ENCODE measurements at places on chromosomes 12 and 14. TPM values are rescaled to one million over a fixed set of nuclear protein-coding genes. Genes with fewer than 3 reads are reported as not detected.

Gene GPR84
- total RNA-seq = 1.7 TPM

Gene CSRNP2
- 29.6 TPM for total RNA-seq

Gene NEMP1
- total RNA-seq = 10.3 TPM

Gene GALNT16
- total RNA-seq = 13.1 TPM

Gene MIP
- total RNA-seq = not detected

DNA sequence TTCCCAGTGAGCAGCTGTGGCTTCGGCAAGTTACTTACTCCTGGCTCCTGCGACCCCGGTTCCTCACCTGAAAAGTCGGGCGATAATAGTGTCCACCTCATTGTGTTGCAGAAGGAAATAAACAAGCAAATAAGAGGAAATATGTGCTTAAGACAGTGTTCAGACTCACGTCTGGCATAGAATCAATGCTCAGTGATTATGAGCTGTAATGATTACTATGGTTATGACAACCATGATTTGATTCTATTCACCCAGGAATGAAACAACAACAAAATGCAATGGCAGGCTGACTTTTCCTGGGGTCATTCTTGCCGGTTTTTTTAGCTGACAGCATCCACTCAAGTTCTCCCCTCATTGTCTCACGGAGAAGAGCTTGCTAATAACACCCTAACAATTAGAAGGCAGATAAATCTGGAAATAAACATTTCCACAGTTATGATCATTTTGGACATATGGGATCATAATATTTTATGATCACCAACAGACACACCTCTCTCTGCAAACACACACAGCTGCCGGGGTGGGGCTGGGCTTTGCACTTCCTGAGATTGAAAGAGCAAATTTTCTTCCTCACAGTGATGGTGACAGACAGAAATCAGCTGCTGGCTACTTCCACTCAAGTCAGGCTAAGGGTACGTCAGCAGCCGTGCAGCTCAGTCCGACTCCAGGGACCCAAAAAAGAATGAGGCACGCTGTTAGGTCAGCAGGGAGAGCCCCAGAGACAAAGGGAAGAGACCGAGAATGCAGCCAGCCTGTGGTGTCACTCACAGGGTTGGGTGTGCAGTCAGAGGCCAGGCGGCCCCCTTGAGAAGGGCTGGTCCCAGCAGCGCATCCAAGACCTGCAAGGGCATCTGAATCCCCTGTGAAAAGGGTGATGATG lies 158.0 kb downstream of the RIMBP2 start:
- H3K27ac ChIP-seq = no peak overlapping the region
- H3K27me3 ChIP-seq = no peaks in the 10 kb centered on the region
- H3K4me3 ChIP-seq = no peak overlapping the region

GRCh38 chr12:120394483-120395367 lies 25.8 kb upstream of the MSI1 start:
- DNase-seq = peak; percentile 76
- H3K27ac ChIP-seq = no peak overlapping the region
- no peak overlapping the region for H3K4me3 ChIP-seq
- H3K4me1 ChIP-seq = no peaks in the 10 kb centered on the region
- H3K36me3 ChIP-seq = no peaks in the 10 kb centered on the region

DNA sequence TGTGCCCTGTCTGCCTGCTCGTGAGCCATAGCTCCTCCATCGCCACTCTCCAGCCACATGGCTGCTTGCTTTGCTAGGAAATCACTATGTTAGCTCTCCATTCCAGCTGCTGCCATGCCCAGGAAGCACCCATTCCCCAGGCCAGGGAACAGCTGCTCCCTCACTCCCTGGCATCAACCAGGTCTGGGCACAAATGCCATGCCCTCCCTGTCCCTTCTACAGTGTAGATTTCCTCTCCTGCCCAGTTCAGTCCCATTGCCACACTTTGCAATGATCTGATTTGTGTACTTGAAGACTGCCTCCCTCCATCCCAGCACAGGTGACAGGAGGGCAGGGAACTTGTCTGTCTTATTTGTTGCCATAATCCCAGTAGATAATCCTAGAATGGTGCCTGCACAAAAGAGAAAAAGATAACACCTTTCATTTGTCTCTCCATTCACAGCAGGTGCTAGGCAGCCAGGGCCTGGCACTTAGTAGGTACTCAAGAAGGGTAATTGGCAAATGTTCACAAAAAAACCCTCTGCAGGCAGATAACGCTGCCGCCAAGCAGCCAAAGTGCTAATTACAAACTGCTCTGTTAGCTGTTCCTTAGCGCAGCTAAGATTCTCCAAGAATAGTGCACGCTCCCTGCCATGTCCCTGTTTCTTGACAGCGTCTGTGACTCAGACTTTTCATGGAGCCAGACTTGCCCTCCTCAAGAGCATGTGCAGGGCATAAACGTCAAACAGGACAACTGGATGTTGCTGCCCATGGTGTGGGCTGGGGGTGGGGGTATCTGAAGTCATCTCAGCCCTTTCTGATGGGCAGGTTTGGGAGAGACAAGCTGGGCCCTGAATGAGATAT lies 69.1 kb downstream of the ARL6IP4 start:
- DNase-seq = no peak
- H3K4me1 ChIP-seq = no peaks in the 10 kb centered on the region
- H3K36me3 ChIP-seq = no peaks in the 10 kb centered on the region
- peak overlapping the region; percentile 13 for H3K27ac ChIP-seq
- H3K4me3 ChIP-seq = no peak overlapping the region
- no peaks in the 10 kb centered on the region for H3K27me3 ChIP-seq

GRCh38 chr12:119864591-119864990 lies 12.5 kb downstream of the CIT start:
- no peak overlapping the region for H3K27ac ChIP-seq
- no peak overlapping the region for H3K4me3 ChIP-seq
- DNase-seq = no peak
- H3K27me3 ChIP-seq = no peaks in the 10 kb centered on the region
- H3K4me1 ChIP-seq = no peaks in the 10 kb centered on the region
- H3K36me3 ChIP-seq = no peaks in the 10 kb centered on the region

DNA sequence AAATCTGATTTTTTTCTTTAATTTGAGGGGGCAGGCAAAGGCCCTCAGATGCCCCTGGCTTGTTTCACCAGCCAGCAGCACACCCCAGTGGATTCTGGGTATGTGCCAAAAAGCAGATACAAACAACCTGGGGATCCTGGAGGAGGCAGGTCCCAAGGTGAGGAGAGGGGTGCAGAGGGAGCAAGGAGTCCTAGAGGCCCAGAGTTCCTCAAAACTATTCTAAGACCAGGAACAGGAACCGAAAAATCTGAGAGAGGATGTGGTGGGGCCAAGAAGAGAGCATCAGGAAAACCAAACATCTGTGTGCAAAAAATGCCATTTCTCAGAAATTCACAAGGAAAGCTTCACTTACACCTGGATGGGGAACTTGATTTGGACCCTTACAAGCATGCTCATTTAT lies 8.2 kb downstream of the KCNA5 start:
- H3K36me3 ChIP-seq = no peaks in the 10 kb centered on the region
- H3K27ac ChIP-seq = no peak overlapping the region
- H3K4me1 ChIP-seq = no peaks in the 10 kb centered on the region
- H3K27me3 ChIP-seq = no peaks in the 10 kb centered on the region
- no peak overlapping the region for H3K4me3 ChIP-seq

DNA sequence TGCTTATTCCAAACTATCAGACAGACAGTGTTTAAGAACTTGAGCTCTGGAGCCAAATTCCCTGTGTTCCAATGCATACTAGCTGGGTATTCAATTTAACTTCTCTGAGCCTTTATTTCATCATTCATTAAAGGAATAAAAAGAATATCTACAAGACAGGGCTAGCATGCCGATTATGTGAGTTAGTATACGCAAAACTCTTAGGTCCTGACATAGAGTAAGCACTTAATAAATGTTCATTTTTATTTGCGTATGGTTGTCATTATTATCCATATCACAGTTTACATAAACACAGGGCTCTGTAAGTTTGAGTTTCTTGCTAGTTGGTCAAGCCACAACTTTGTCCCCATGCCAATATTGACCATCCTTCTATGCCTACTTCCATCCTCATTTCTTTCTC lies 161.5 kb downstream of the NUAK1 start:
- H3K36me3 ChIP-seq = no peaks in the 10 kb centered on the region
- no peaks in the 10 kb centered on the region for H3K4me1 ChIP-seq
- H3K27me3 ChIP-seq = no peaks in the 10 kb centered on the region
- H3K27ac ChIP-seq = no peak overlapping the region
- H3K4me3 ChIP-seq = no peak overlapping the region
- no peak for DNase-seq

DNA sequence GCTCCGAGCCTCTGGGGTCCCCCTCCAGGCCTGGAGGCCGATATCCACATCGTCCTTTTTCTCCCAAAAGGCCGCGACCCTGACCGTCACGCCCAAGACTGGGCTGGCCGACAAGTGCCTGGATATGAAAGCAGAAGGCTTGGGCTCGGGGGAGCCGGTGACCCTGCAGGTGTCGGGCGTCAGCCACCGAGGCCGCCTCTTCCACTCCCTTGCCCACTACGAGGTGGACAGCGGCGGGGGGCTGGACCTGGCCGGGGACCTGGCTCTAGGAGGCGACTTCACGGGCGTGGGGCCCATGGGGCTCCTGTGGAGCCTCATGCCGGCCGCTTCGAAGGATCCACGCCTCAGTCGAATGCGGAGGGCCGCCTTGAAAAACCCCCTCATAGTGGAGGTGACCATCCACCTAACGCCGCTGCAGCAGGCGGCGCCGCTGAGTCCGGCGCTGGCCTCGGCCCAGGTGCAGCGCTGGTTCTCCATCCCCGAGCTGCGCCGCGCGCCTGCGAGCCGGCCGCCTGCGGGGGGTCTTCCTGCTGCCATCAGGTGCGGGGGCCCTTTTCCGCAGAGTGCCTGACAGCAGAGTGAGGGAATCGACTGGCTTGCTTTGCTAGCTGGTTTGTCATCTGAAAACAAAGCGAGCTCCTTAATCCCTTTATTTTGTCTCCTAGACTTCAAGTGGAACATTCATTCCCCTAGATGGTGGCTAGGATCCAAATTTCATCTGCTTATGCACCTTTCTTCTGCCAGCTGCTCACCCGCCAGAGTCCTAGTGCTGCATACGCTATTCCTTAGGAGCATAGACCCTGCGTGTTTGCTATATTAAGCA lies 10.6 kb upstream of the DNAL1 start:
- H3K27ac ChIP-seq = peak overlapping the region; percentile 34
- H3K36me3 ChIP-seq = no peaks in the 10 kb centered on the region
- peak; percentile 44 for DNase-seq
- H3K27me3 ChIP-seq = no peaks in the 10 kb centered on the region
- peak overlapping the region; percentile 76 for H3K4me3 ChIP-seq
- no peaks in the 10 kb centered on the region for H3K4me1 ChIP-seq

DNA sequence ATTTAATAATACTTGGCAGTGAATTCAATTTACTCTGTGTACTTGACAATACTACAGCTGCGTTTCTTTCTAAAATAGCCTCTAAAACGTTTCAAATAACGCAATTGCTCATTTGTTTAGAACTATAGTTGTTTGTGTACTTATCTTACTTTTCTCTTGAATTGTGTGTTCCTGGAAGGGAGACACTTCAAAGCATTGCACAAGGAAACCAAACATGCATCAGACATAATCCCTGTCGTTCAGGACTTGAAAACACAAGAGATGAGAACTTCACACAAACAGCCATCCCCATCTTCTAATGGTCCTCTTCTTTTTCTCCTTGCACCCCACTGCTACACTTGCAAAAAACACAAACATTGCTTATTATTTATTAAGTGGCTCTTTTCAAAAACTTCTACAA lies 38.5 kb downstream of the PTGER2 start:
- no peak for DNase-seq
- no peaks in the 10 kb centered on the region for H3K27me3 ChIP-seq
- no peak overlapping the region for H3K27ac ChIP-seq
- peaks cover 14% of the 10 kb centered on the region for H3K4me1 ChIP-seq
